ENCODE measurements at places on chromosomes 7 and 10.

DNA sequence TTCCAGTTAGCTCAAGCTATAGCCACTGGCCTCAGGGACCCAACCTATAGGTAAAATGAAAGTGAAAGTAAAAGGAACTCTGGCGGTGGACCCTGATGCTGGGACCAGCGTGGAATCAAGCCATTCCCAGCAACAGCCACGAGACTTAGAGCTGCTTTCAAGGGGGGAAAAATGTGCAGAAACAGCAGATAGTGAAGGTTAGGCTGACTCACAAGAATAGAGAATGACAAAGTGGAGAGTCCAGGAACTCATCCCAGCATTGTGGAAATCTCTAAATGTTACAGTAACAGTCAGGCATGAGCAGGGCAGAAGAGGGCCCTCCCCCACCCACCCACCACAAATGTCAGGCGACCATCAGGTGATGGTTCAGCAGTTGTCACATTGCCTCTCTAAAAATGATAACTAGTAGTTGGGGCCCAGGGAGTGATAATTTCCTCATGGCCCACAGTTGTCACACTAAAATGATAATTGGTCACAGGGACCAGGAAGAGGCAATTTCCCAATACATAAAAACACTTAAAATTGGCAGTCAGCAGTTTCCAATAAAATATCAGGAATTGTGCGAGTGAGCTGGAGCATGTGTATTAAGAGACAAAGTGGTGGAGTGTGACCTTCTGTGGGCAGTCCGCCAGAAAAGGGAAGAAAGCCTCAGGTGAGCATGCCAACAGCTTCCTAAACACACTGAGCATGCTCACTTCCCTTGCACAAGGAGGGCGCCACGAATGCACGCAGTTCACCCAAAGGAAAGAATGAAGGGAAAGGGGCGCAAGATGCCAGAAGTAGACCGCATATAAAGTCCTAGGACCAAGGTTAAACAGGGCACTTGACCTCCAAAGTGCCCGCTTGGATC lies 129.8 kb upstream of the PPP1R3A start:
- no peak for DNase-seq

GRCh38 chr7:32239764-32240163 lies 169.6 kb upstream of the PDE1C start:
- DNase-seq: no peak

DNA sequence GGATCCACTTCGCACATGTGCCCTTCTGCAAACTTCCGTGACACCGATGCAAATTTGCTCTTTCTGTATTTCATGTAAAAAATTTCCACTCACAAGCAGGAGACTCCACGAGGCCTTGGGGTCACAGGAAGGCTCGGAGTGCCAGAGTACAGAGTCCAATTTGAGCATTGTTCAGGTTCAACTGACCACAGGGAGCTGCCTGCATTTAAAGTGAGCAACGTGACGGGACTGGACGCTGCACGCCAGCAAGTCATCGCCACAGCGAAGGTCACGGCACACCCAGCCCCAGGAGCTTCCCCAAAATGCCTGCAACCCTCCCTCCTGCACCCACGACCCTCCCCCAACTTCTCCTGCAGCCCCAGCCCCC lies 41.5 kb upstream of the NKX6-2 start:
- no peak for DNase-seq

GRCh38 chr10:23171232-23171876 lies 20.8 kb upstream of the PTF1A start:
- DNase-seq: no peak

Data from GM04503 (cell line).